T-cell (primary cell): ENCODE measurements at places on chromosomes 13 and 19.
A peak's percentile ranks its signal among the peaks of the same experiment; 100 is the strongest.

- no peak for DNase-seq
Observed at GRCh38 chr13:25489238-25489637, 117.5 kb downstream of the ATP8A2 start.

- no peak for DNase-seq
Observed at GRCh38 chr19:5205381-5205780, 135.2 kb downstream of the PTPRS start.

DNA sequence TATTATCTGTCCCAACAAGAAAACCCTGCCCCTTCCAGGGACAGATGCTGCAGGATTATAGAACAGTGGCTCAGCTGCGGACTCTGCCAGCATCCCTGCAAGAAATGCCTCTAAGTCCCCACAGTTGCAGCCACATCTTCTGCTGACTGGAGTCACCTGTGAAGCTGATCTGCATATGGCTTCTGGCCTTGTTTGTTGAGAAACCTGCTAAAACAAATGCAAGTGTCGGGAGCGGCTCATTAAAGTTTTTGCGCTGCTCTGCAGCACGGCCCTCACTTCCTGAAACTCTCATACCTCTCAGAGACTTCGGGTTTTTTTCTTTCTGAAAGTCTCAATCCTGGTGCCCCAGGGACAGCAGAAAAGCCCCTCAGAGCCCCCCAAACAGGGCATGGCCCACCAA is 725.0 kb downstream of the UQCRFS1 start:
- DNase-seq, result no peak

GRCh38 chr19:29858000-29858596 is 46.3 kb downstream of the CCNE1 start:
- DNase-seq, result peak; percentile 19

DNA sequence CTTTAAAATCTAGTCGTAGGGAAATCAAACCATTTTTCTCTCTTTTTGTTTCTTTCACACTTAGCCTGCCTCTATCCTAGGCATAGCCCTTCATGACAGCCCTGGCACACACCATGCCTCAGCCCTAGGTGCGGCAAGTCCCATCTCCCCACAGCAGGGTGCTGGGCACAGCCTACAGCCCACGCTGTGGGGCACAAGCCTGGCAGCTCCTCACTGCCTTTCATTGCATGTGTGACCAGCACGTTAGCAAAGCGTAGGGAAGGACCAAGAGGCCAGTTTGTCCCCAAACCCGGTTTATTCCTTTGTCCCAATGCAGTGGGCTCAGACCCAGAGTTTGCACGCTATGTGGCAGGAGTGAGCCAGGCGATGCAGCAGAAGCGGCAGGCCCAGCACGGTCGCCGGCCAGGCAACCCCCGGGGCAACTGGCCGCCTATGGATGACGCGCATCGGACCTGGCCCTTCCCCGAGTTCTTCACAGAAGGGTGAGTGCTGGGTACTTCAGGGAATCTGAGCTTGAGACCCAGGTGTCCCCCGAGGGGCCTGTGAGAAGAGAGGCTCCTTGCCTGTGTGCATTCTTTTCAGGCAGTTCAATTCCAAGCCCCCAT is 17.3 kb upstream of the GPI start:
- no peak for DNase-seq

DNA sequence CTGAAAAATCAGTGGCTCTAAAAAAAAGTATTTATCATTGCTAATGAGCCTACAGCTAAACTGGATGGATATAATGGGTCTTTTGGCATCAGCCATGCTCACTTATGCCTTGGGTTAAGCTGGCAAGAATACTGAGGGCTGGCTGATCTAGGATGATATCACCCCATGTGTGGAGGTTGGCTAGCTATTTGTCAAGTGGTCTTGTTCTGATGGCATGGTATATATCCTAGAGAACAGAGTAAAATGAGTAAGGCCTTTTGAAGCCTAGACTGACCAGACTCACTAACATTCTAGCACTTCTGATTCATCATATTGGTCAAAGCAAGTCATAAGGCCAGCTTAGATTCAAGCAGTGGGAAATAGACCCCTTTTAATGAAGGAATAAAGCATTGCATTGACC is 383.0 kb downstream of the SLITRK1 start:
- DNase-seq, result no peak

DNA sequence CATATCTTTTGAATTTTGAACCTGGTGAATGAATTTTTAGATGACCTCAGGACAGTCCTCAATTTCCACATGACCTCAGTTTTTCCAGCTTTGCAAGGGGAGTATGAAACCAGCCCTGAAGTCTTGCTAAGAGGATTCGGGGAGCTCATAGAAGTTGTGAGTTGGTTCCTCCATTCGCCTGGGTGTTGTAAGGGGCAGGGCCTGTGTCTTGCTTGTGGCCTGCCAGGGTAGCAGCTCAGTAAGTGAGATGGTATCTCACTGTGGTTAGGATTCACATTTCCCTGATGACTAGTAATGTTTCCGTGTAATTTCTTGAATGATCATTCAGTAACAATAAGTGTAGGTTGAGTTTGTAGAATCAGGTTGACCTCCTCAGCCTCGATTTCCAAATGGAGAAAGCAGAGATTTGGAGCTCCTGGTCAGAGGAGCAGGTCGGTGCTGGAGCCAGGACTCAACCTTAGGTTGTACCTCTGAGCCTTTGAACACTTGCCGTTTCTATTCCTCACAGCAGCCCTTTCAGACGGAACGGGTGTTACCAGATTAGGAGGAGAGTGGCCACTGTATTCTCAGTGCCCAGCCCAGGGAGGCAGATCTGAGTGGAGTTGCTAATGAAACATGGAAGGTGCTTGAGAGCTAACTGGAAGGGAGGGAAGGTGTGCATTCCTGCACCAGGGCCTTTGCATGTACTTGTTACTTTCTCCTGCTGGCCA is 14.6 kb downstream of the NACC1 start:
- DNase-seq, result no peak
